ENCODE measurements at places on chromosomes 6 and 20.

DNA sequence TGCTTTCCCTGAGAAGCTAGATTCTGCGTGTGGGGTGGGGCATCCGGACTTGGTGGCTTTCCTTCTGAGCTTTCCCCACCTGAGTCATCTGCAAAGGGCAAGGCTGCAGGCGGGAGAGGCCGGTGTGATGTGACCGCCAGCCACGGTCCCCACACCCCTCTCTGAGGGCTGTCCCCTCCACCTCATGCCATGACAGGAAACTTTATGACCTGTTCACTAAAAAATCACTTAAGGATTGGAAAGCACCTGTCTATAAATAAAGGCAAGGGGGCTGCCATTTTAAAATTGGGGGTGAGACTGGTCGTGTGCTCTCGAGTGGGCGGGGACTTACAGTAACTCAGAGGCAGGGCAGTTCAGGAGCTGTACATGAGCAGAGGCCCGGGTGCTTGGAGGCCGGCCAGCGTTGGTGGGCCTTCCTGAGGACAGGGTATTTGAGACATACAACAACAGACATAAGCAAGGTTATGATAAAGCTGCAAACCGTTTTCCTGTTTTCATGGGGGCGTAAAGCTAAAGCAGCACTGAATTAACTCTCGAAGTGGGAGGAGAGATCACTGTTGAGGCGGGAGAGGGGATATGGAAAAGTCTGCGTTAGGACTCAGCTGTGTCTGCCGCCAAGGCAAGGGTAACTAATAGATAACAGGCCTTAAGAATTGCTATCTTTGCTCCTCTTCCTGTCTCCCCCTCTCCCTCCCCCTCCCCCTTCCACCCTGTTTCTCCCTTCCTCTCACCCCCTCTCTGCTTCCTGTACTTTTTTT is 16.1 kb upstream of the SERPINB1 start:
- DNase-seq = no peak

DNA sequence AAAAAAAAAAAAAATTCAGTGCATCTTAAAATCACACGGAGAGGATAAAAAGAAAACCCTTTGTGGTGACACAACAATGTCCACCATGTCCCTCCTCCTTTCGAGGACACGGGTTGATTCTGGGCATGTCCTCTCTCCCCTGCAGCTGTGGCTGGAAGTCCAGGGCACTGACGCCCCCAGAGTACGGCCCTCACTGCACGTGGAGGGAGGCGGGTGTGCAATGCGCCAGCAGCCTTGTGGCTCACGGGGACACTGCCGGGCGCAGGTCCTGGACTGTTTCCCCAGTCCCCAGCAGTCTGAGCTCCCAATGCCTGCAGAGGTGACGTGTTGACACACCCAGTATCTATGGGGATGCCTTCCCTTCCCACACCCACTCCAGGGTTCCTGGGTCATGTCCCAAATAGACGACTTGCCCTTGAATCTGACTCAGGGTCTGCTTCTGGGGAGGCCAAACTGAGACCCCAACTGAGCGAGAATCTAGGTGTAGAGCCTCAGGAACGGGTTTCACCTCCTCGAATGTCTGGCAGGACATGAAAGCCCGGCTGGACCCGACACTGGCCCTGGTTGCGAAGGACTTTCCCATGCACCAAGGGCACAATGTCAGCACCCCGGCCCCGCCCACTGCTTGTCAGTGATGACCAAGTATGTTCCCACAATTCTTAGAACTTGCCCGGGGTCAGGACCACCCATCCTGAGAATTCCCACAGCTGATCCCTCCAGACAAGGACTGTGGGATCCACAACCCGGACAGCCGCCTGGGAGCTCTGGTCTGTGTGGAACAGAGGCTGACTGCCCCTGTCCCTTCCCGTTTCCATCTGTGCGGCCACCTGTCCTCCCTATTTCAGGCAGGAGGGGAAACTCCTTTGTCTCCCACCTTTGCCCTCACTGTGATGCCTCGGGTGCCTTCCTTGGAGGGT is 425.1 kb upstream of the SULF2 start:
- DNase-seq = no peak

GRCh38 chr6:68575765-68576439 is 59.2 kb upstream of the ADGRB3 start:
- no peak for DNase-seq

DNA sequence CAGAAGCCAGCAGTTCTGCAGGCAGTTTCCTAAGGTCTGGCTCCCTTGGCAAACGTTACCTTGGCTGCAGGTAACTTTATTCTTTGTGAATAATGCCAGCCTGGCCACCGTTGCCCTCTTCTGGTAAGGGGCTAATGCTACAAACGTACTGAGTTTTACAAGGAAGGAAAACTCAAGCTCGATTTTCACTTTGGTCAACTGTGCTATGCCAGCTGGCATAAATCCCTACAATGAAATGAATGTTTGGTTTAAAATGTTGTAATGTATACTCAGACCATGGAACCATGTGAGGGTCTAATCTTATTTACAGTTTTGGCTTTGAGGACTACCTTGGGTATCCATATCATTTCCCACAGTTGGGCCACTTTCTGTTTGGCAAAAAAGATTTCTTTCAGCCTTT is 101.4 kb downstream of the SLX4IP start:
- peak; percentile 28 for DNase-seq

- DNase-seq = no peak
These were observed 99.0 kb downstream of the CAP2 start for GRCh38 chr6:17492350-17492749.

DNA sequence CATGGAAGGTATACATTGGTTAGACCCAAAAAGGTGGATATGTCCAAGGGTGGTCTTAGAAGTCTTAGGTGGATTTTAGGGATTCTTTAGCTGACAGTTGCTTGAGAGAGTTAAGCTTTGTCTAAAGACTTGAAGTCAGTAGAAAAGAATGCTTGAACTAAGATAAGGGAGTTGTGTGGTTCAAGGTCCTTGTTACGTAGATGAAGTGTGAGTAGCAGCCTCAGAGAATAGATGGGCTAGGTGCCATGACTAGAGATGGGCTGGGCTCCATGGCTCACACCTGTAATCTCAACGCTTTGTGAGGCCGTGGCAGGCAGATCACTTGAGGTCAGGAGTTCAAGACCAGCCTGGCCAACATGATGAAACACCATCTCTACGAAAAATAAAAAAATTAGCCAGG is 1.7 kb downstream of the SHLD1 start:
- no peak for DNase-seq

- DNase-seq = no peak
These were observed 270.9 kb upstream of the JARID2 start for GRCh38 chr6:14974792-14975470.

GRCh38 chr6:16437984-16438383 is 199.6 kb downstream of the GMPR start:
- DNase-seq = no peak

GRCh38 chr6:36197739-36198221 is 1.2 kb downstream of the BRPF3 start:
- no peak for DNase-seq

DNA sequence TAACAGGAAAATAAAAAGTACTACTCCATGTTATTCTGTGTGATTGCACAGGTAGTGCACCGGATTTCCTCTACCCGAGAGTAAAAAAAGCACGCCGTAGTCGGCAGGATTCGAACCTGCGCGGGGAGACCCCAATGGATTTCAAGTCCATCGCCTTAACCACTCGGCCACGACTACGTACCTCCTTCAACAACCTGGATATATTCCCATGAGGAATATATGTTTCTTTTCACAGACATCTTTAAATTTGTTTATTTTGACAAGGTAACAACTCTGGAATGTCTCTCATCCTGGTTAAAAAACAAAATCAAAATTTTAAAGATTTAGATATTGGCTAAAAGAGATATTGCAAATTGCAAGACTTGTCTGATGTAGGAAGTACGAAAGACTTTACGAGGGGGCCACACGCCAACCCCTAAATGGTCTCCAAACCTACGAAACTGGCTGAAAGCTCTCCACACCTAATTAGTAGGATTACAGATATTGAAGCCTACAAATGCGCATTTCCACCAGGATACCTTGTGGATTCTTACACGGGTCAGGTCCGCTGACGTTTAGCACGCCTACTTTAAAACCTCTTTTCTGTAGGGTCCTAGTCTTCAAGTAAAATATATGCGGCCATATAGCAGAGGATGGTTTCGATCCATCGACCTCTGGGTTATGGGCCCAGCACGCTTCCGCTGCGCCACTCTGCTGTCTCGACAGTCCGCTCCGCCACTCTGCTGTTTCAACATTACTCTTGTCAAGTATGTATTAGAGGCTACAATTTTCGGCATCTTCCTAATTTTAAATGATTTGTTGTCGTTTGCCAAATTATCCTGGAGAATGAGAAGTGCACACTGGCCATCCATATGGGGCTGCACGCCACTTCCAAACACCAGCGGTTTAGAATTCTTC is 52.2 kb upstream of the BTN3A2 start:
- DNase-seq = peak; percentile 60

DNA sequence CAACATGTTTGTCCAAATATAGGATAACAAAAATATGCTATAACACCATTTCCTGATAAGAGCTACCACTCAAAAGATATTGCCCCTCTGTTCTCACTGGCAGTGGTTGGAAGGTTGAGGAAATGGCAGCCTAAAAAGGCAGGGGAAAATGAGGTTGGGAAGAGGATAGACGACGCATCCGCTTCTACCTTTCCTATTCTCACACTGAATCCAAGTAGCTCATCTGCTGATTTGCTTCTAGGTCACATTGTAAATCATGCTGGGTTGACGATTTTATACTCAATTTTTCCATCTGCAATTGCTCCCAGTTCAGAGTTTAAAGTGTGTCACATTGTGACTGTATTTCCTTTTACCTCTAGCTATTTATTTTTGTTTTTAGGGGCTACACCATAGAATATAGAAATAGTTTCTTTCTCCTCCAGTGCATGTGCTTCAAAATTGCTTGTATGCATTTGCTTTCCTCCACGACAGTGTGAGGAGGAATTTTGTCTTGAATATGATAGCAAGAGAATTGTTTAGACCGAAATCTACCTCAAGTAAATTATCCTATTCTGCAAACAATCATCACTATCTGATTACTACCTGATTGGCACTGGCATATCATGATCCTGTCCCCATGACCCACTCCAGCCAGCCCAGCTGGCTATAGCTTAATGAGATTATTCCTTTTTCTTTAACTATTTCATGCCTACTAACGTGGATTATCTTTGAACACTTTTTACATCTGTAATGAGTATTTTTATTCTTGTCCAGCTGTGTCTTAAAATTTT is 179.6 kb upstream of the RAB32 start:
- no peak for DNase-seq

- DNase-seq = no peak
These were observed 733 bp upstream of the GOPC start for GRCh38 chr6:117602899-117603588.

GRCh38 chr20:10300582-10301446 is 82.2 kb downstream of the SNAP25 start:
- no peak for DNase-seq
